Naive thymus-derived CD4-positive, alpha-beta T cell (primary cell): ENCODE measurements at places on chromosomes 3 and 15.

- no peak for DNase-seq
- no peaks in the 10 kb centered on the region for H3K27me3 ChIP-seq
- no peaks in the 10 kb centered on the region for H3K36me3 ChIP-seq
- H3K4me3 ChIP-seq, result no peak overlapping the region
- H3K27ac ChIP-seq, result no peak overlapping the region
- H3K4me1 ChIP-seq, result no peaks in the 10 kb centered on the region
Measured at GRCh38 chr3:156611870-156612494, 57.1 kb upstream of the SSR3 start.

- H3K27me3 ChIP-seq, result no peaks in the 10 kb centered on the region
- no peaks in the 10 kb centered on the region for H3K36me3 ChIP-seq
- no peaks in the 10 kb centered on the region for H3K4me1 ChIP-seq
- no peak for DNase-seq
- H3K27ac ChIP-seq, result no peak overlapping the region
Measured at GRCh38 chr3:147398813-147399534, 7.4 kb downstream of the ZIC4 start.

GRCh38 chr15:70509731-70510143 lies 253.6 kb downstream of the UACA start:
- H3K27ac ChIP-seq, result no peak overlapping the region
- H3K36me3 ChIP-seq, result no peaks in the 10 kb centered on the region
- H3K4me1 ChIP-seq, result peaks cover 8% of the 10 kb centered on the region
- DNase-seq, result no peak
- no peaks in the 10 kb centered on the region for H3K27me3 ChIP-seq

- H3K4me1 ChIP-seq, result no peaks in the 10 kb centered on the region
- H3K27ac ChIP-seq, result no peak overlapping the region
- H3K27me3 ChIP-seq, result no peaks in the 10 kb centered on the region
- no peaks in the 10 kb centered on the region for H3K36me3 ChIP-seq
- DNase-seq, result no peak
- H3K4me3 ChIP-seq, result no peak overlapping the region
Measured at GRCh38 chr3:198093112-198093679, 133.2 kb downstream of the LMLN start.

- no peak overlapping the region for H3K27ac ChIP-seq
- no peaks in the 10 kb centered on the region for H3K4me1 ChIP-seq
- no peaks in the 10 kb centered on the region for H3K36me3 ChIP-seq
- no peak for DNase-seq
- no peaks in the 10 kb centered on the region for H3K27me3 ChIP-seq
- no peak overlapping the region for H3K4me3 ChIP-seq
Measured at GRCh38 chr15:67578020-67578600, 35.6 kb downstream of the MAP2K5 start.

DNA sequence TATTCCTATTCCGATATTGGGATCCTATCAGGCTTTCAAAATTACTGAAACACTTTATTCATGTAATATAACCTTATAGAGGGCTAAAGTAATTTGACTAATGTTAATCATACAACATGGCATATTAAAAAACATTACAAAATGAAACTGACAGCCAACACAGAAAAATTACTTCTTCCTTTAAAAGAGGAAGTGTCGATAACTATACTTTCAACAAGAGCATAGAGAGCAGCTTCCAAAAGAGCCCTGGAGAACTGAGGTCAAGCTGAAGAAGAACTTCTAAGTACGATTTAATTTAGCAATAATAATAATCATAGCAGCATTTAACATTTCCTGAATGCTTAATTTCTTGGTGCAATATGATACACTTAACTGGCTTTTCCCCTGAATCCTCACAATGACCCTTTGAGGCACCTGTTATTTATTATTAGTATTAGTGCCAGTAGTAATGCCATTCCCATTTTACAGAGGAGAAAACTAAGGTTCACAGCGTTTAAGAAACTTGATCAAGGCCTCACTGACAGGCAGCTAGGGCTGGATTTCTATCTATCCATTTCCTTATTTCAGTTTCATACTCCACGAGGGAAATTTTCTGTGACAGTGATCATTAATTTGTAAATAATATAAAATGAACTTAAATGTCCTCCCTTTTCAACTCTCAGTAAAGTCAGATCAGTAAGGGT lies 181.6 kb downstream of the CFAP20DC start:
- DNase-seq, result no peak
- H3K4me3 ChIP-seq, result no peak overlapping the region
- no peaks in the 10 kb centered on the region for H3K4me1 ChIP-seq
- no peaks in the 10 kb centered on the region for H3K27me3 ChIP-seq
- no peak overlapping the region for H3K27ac ChIP-seq

GRCh38 chr3:77825001-77825827 lies 785.3 kb downstream of the ROBO2 start:
- no peak overlapping the region for H3K4me3 ChIP-seq
- H3K4me1 ChIP-seq, result no peaks in the 10 kb centered on the region
- H3K27me3 ChIP-seq, result no peaks in the 10 kb centered on the region
- no peak for DNase-seq
- no peaks in the 10 kb centered on the region for H3K36me3 ChIP-seq

GRCh38 chr3:197554562-197555280 lies 1.0 kb downstream of the BDH1 start:
- peak overlapping the region; percentile 89 for H3K27ac ChIP-seq
- H3K36me3 ChIP-seq, result no peaks in the 10 kb centered on the region
- peak; percentile 83 for DNase-seq
- peaks cover 7% of the 10 kb centered on the region for H3K4me1 ChIP-seq
- H3K27me3 ChIP-seq, result no peaks in the 10 kb centered on the region

DNA sequence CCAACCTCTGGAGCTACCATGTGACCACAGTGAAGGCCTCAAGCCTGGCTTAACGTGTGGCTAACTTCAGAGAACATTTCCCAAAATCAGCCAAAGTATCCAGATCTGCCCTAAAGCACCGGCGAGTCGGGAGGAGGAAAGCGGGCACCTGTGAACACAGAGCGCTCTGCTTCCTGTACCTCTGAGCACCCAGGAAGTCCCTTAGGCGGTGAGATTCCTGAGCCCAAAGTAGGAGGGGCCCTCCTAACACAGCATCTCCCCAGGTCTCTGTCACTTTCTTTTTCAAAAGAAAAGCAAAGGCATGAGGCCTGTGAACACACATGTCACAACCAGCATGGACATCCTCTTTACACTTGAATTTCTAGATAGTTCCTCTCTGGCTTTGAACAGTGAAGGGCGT lies 944 bp upstream of the EIF4E3 start:
- peaks cover 53% of the 10 kb centered on the region for H3K4me1 ChIP-seq
- H3K27ac ChIP-seq, result peak overlapping the region; percentile 72
- peak overlapping the region; percentile 81 for H3K4me3 ChIP-seq
- no peaks in the 10 kb centered on the region for H3K36me3 ChIP-seq
